SHP77 treated with DMSO at 0.1 percent for 48 hours (cell line): ENCODE measurements at places on chromosomes 6 and 20.

GRCh38 chr6:40293460-40294185 lies 293.5 kb downstream of the LRFN2 start:
- DNase-seq = no peak

DNA sequence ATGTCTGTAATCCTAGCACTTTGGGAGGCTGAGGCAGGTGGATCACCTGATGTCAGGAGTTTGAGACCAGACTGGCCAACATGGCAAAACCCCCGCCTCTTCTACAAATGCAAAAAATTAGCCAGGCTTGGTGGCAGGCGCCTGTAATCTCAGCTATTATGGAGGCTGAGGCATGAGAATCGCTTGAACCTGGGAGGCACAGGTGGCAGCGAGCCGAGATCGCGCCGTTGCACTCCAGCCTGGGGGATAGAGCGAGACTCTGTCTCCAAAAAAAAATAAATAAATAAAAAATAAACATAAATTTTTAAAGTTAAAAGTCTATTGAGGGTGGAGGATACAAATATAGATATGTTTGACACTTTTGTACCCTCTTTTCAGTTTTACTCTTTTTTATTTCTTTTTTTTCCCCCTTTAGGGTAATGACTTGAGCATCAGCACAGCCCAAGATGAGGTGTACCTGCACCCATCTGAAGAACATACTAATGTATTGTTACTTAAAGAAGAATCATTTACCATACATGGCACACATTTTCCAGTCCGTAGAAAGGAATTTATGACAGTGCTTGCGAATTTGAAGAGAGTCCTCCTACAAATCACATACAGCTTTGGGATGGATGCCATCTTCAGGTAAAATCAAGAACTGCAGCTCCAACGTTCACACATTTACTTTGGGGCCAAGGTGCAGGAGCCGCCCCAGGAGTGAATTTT lies 368.9 kb downstream of the LAMA2 start:
- DNase-seq = peak; percentile 9

- no peak for DNase-seq
Measured at GRCh38 chr20:11966186-11966585, 48.5 kb downstream of the BTBD3 start.

DNA sequence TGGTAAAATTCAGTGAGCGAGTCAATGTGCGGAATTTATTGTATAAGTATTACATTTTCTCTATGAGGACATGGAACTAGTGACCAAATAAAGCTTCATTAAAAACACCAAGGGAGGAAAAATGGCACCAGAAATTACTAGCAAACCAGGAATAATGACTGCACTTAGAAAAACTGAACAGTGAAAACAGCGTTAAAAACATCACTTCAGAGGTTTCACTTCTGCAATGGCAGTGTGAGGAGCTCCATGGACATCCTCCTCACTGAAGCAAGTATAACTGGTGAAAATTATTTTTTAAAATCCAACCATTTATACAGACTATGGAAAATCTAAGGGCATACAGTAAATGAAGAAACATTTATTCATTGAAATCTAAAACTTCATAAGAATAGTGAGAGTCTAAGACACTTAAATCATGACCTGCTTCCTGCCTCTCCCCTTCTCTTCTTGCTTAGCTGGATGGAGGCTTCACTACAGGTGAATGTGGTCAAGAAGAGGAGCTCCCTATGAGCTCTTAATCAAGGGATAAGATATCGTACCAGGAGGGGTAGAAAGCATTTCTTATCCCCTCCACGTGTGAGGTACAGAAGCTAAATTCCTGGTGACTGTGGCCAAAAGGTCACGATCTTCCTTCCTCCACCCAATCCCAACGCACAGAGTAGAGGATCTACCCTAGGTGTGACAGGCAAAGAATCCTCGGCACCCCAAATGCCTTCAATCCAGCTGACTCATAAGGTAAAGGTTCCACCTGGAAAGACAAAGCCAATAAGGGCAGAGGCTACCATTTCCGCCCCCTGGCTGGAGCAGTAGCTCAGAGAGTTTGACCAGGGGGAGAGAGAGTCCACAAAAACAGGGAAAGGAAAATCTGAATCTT lies 12.3 kb upstream of the ASF1A start:
- no peak for DNase-seq

GRCh38 chr6:78999737-79000136 lies 78.3 kb downstream of the PHIP start:
- DNase-seq = no peak

- DNase-seq = no peak
Measured at GRCh38 chr6:71258078-71258866, 30.3 kb upstream of the OGFRL1 start.

GRCh38 chr6:50706575-50706974 lies 6.8 kb upstream of the TFAP2D start:
- no peak for DNase-seq

- DNase-seq = no peak
Measured at GRCh38 chr6:39540454-39540853, 184.8 kb downstream of the KIF6 start.

DNA sequence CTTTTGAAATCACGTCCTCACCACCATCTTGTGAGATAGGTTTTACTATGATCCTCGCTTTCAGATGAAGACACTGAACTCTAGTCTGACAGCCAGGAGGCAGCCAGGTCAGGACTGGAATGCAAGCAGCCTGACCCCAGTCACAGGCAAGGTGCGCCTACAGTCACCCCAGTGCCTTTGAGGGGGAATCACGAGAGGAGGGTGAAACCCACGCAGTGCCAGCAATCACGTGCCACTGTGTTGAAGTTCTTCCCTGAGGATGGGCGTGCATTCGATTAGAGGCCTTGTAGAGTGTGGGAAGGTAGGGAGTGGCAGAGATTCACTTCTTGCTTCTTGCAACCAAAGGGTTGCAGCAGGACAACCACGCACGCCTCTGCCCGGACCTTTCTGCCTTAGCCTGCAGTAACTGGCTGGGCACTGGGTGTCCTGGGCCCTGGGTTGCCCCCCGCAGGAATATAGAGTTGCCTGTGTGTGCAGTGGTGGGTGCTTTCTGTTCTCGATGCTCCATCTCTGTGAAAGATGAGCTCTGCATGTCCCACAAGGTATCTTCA lies 33.7 kb upstream of the IRF4 start:
- no peak for DNase-seq

- no peak for DNase-seq
Measured at GRCh38 chr6:154921482-154921881, 73.6 kb upstream of the TIAM2 start.

DNA sequence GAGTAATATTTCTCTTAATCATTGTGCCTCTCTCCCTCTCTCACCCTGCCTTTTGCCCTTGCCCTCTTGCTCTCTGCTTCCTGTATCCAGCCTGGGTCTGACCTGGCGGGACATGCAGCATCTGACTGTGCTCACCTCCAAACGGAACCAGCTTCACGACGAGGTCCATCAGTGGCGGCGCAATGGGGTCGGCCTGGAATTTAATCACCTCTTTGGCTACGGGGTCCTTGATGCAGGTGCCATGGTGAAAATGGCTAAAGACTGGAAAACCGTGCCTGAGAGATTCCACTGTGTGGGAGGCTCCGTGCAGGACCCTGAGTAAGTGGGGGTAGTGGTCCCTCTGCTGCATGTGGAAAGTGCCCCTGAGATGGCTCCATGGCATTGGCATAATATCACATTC lies 65.9 kb downstream of the BFSP1 start:
- no peak for DNase-seq

- peak; percentile 92 for DNase-seq
Measured at GRCh38 chr6:147154454-147154853, 49.8 kb upstream of the STXBP5 start.

DNA sequence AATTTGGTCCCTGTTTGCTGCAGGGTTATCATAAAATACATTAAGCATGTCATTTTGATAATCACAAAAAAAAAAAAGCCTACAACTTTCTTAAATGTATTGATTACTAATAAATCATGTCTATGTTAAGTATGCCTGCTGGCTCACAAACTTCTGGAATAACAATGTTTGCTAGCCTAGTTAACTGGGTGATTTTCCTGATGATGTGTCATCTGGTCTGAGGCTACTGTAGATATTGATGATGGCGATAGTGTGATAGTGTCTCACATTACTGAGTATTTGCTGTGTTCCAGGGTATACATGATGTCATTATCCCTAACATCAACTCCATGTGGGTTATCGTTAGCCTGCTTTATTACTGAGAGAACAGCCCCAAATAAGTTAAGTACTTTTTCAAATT lies 86.2 kb upstream of the VSTM2L start:
- no peak for DNase-seq

GRCh38 chr6:52139985-52140680 lies 46.0 kb upstream of the IL17A start:
- DNase-seq = no peak

DNA sequence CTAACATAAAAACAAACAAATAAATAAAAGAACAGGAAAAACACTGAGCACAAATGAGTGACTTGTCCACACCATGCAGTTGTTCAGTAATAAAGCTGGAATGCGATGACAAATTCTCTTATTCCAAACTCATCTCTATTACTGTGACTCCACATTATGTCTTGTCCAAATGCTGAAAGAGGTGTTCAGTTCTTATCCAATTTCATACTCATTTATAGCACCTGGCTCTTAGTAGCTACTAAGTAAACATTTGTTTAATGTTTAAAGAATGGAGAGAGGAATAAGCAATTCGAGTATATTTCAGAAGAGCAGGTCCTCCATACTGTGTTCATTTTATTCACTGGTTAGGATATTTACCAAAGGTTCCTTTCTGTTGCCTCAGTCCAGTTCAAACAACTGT lies 439.0 kb upstream of the JAG1 start:
- DNase-seq = peak; percentile 70

DNA sequence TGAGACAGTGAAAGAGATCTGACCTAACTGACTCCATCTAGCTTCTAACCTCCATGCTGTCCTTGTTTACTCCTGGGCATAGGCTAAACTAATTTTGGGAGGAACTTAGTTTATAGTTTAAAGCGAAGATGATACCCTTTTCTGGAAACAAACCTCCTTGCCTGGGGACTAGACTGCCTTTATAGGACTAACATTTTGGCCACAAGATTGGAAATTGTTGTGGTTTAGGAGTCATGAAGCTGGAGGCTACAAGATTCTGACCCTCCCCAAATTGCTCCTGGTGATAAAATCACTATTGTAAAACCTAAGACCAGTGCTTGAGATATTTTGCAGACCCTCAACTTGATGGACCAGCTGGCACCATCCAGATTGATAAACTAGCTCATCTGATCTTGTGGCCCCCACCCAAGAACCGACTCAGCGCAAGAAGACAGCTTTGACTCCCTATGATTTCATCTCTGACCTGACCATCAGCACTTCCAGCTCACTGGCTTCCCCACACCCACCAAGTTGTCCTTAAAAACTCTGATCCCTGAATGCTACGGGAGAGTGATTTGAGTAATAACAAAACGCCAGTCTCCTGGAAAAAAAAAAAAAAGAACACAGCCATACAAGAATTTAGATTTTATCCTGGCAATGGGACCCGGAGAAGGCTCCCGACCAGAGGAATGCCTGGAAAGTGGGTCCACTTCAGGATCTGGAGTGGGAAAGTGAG lies 63.0 kb downstream of the ABHD12 start:
- no peak for DNase-seq

DNA sequence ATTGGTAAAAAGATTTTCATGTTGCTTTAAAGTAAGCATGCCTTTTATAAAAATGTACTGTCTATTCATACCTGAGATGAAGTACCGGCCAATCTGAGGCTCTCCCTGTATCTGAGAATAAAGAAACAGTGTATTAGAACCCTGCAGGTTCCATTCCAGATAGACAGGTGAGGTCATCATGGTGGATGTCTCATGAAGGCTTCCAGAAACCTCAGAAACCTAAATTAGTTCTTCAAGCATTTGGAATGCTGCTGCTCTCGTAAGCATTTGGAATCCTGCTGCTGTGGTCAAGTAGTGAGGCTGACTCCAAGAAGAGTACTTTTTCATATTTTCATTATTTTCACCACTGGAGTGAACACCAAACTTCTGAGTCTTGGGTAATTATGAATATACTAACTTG lies 642.3 kb downstream of the MAFB start:
- no peak for DNase-seq

- DNase-seq = no peak
Measured at GRCh38 chr20:59223750-59224149, 60.1 kb downstream of the ZNF831 start.
